Mammary microvascular endothelial cell (primary cell): ENCODE measurements at places on chromosomes 12 and 14. TPM values are rescaled to one million over a fixed set of nuclear protein-coding genes. Genes with fewer than 3 reads are reported as not detected.

The OR6C70 gene
- total RNA-seq, result not detected in 2 replicates

The AICDA gene
- not detected in 2 replicates for total RNA-seq

The OAS2 gene
- total RNA-seq, result 88.9 and 101 TPM in 2 replicates

The DIO2 gene
- total RNA-seq, result 0.15 TPM in 1 of 2 replicates, not detected in the other

The GPR135 gene
- 0.74 and 0.93 TPM in 2 replicates for total RNA-seq

The POLE2 gene
- 19.9 and 27.1 TPM in 2 replicates for total RNA-seq

The CLEC2A gene
- not detected in 2 replicates for total RNA-seq

The FERMT2 gene
- total RNA-seq, result 115 and 121 TPM in 2 replicates

The LRP1-AS gene
- total RNA-seq, result not detected in 2 replicates

The LALBA gene
- total RNA-seq, result not detected in 2 replicates

The FOXM1 gene
- total RNA-seq, result 65.2 and 67.2 TPM in 2 replicates

The TMEM253 gene
- total RNA-seq, result not detected in 2 replicates

The SCN8A gene
- 0.53 and 1.1 TPM in 2 replicates for total RNA-seq

The EIF2S3B gene
- total RNA-seq, result 0.59 and 0.67 TPM in 2 replicates

The ATXN7L3B gene
- 12.2 and 15.2 TPM in 2 replicates for total RNA-seq

The TAS2R9 gene
- not detected in 2 replicates for total RNA-seq

The REC8 gene
- total RNA-seq, result 14.8 and 16.6 TPM in 2 replicates

The GNPTAB gene
- 27.6 and 28.0 TPM in 2 replicates for total RNA-seq

The FBXO21 gene
- 32.2 and 47.0 TPM in 2 replicates for total RNA-seq

The IFT81 gene
- 4.0 and 5.1 TPM in 2 replicates for total RNA-seq

The SLC10A1 gene
- total RNA-seq, result not detected in 2 replicates

The CLEC6A gene
- not detected in 2 replicates for total RNA-seq

The CPM gene
- total RNA-seq, result 4.3 and 5.0 TPM in 2 replicates

The CMTM5 gene
- total RNA-seq, result not detected in 2 replicates

The SERPINA5 gene
- 0.15 TPM in 1 of 2 replicates, not detected in the other for total RNA-seq

The FAM234B gene
- total RNA-seq, result 3.9 and 4.7 TPM in 2 replicates

The TAC3 gene
- total RNA-seq, result not detected in 2 replicates

The IL26 gene
- total RNA-seq, result not detected in 2 replicates

The COQ6 gene
- total RNA-seq, result 13.9 and 15.2 TPM in 2 replicates

The SLCO1B1 gene
- total RNA-seq, result not detected in 2 replicates

The NTN4 gene
- total RNA-seq, result 228 and 229 TPM in 2 replicates

The BCL11B gene
- 0.13 TPM in 1 of 2 replicates, not detected in the other for total RNA-seq

The DYNLL1 gene
- total RNA-seq, result 569 and 585 TPM in 2 replicates

The NELL2 gene
- not detected in 2 replicates for total RNA-seq

The GZMB gene
- total RNA-seq, result not detected in 2 replicates

The MANSC4 gene
- total RNA-seq, result not detected in 2 replicates

The CCDC184 gene
- total RNA-seq, result not detected in 2 replicates

The GNB3 gene
- total RNA-seq, result 0.10 and 0.20 TPM in 2 replicates

The GPRC5D gene
- not detected in 2 replicates for total RNA-seq

The KRT85 gene
- total RNA-seq, result not detected in 2 replicates

The RNF34 gene
- total RNA-seq, result 40.7 and 52.2 TPM in 2 replicates

The ZNF10 gene
- total RNA-seq, result 2.3 and 3.0 TPM in 2 replicates

The AKAP5 gene
- 0.07 and 0.34 TPM in 2 replicates for total RNA-seq

The NTF3 gene
- 0.13 TPM in 1 of 2 replicates, not detected in the other for total RNA-seq

The PYGL gene
- 79.2 and 93.2 TPM in 2 replicates for total RNA-seq

The NYNRIN gene
- total RNA-seq, result 4.8 and 5.5 TPM in 2 replicates

The PTPN21 gene
- 4.9 and 7.0 TPM in 2 replicates for total RNA-seq

The TPH2 gene
- total RNA-seq, result 0.20 TPM in 1 of 2 replicates, not detected in the other

The ADCY4 gene
- 21.3 and 26.8 TPM in 2 replicates for total RNA-seq

The PMEL gene
- total RNA-seq, result 0.69 TPM in 1 of 2 replicates, not detected in the other
